Memory B cell (primary cell): ENCODE measurements at places on chromosomes 7 and 10.

- no peak for DNase-seq
These were observed 7.7 kb downstream of the CASP2 start for GRCh38 chr7:143295870-143296269.

GRCh38 chr10:76236356-76236755, 804.9 kb downstream of the LRMDA start:
- no peak for DNase-seq

GRCh38 chr7:154287356-154287755, 235.2 kb downstream of the DPP6 start:
- no peak for DNase-seq

DNA sequence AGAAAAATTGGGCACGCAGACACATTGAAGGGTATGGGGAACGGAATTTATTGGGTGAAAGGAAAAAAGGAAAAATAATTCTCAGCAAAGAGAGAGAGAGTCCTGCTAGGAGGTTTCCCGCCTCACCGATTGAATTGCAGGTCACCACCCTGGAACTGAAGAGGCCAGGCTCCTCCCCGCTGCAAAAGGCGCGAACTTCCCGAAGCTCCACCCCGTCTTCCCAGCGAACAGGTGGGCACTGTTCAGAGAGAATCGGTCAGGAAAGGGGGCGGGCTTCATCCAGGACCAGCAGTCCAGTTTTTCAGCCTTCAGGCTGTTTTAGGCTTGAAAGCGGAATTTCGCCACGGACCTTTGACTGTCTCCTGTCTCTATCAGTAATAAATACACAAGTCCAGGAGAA, 27.3 kb upstream of the CADPS2 start:
- DNase-seq, result no peak

- no peak for DNase-seq
These were observed 222.0 kb downstream of the LRRN3 start for GRCh38 chr7:111312966-111313365.

DNA sequence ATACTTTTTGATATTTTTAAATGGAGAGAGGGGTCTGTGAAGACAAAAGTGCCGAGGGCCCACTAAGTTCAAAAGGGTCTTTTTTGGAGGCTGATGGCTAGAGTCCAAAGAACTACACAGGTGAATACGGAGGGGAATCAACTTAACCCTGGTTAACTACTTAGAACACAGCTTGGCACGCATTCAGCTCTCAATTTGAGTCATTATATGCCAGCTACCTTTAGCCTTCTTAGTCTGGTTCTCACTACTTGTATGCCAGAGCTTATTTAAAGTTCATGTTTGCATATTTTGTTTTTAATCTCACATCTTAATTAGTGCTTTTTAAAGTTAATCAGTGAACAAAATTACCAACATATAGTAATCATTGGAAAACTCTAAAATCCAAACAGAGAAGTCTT, 80.8 kb downstream of the VWDE start:
- DNase-seq, result no peak

- no peak for DNase-seq
These were observed 661.2 kb upstream of the GALNT17 start for GRCh38 chr7:70470746-70471145.

DNA sequence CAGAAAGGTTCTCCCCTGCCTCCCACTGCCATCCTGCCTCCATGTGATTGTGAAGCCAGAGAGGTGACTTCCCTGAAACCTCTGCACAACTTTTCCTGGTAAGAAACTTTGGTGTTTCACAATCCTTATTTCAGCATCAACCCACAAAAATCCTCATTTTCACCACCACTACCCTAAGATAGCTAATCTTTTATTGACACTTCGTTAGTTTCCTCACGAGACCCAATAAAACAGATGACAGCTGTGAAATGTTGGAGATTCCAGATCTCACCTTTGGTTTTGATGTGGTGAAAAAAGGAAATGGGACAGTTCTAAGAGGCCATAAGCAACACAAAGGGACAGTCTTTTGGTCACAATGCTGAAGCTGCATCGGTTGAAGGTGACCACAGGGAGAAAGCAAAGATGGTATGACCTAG, 59.9 kb upstream of the TM9SF3 start:
- DNase-seq, result no peak

- DNase-seq, result no peak
These were observed 13.7 kb downstream of the ZMIZ2 start for GRCh38 chr7:44762300-44762699.

DNA sequence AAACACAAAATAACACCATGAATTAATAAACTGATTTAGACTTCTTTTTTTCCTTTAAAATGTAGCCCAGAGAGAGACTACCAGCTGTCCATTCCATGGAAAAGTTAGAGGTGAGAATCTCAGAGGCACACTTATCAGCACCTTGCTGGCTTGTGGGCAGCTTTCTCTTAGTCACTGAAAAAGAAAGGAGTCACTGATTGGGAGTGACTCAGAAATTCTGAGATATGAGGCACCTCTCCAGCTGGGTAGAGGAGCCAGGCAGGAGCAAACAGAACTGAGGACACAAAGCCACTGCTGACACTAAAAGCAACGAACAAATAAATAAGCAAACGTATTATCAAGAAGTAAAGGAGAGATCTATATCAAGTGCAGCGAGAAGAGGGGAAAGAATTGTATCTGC, 310.6 kb downstream of the PARD3 start:
- DNase-seq, result no peak

GRCh38 chr10:64283621-64284020, 762.4 kb downstream of the REEP3 start:
- DNase-seq, result no peak

- DNase-seq, result no peak
These were observed 263.4 kb downstream of the INHBA start for GRCh38 chr7:41439515-41439879.

GRCh38 chr7:38274486-38274885, 1.1 kb upstream of the TARP start:
- DNase-seq, result no peak

- DNase-seq, result no peak
These were observed 6.1 kb upstream of the ANKRD2 start for GRCh38 chr10:97566336-97566996.

GRCh38 chr7:55278321-55278720, 86.8 kb upstream of the LANCL2 start:
- DNase-seq, result no peak

DNA sequence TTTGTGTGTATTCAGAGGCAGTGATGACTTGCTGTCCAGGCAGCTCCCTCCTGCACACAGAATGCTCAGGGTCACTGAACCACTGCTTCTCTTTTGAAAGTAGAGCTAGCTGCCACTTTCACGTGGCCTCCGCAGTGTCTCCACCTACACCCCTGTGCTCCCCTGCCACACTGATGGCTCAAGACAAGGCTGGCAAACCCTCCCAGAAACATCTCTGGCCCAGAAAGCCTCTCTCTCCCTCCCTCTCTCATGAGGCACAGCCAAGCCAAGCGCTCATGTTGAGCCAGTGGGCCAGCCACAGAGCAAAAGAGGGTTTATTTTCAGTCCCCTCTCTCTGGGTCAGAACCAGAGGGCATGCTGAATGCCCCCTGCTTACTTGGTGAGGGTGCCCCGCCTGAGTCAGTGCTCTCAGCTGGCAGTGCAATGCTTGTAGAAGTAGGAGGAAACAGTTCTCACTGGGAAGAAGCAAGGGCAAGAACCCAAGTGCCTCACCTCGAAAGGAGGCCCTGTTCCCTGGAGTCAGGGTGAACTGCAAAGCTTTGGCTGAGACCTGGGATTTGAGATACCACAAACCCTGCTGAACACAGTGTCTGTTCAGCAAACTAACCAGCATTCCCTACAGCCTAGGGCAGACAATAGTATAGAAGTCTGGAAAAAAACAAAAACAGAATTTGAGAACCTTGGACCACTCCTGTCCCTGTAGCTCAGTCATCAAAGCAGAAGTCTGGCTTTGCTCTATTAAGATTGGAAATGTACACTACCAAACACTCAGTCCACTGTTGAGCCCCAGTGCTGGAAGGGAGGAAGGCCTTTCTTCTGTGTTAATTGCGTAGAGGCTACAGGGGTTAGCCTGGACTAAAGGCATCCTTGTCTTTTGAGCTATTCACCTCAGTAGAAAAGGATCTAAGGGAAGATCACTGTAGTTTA, 15.8 kb downstream of the SCD start:
- no peak for DNase-seq

DNA sequence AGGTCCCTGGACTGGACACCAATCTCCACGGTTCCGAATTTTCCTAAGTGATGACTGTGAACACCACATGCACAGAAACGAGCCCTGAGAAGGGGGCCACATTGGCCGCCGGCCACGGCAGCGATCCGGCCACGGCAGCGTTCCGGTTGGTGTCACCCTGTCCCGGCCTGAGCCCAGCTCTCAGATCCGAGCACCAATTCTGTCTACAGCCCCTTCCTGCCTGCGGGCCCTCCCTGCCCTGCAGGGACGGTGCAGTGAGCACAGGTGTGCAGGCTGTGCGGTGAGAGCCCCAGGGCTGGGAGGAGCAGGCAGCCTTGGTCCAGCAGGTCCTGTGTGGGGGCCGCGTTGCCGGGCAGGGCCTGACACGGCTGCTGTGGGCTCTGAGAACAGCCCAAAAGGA, 29.7 kb upstream of the GPR146 start:
- DNase-seq, result no peak

- DNase-seq, result no peak
These were observed 25.4 kb downstream of the CALML3 start for GRCh38 chr10:5550250-5550545.

DNA sequence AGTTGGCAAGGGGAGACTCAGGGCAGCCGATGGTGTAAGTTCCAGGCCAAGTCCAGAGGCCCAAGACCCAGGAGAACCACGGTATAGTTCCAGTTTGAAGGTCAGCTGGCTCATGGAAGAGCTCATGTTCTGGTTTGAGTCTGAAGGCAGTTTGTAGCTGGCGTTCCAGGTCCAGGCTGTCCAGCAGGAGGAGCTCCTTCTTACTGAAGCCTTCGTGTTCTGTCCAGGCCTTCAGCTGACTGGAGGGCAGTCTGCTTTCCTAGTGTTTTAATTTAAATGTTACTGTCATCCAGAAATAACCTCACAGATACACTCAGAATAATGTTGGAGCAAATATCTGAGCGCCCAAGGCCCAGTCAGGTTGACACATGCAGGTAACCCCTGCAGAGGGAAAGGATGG, 4.2 kb downstream of the SUN1 start:
- no peak for DNase-seq

GRCh38 chr7:47458057-47458456, 123.9 kb downstream of the TNS3 start:
- no peak for DNase-seq

DNA sequence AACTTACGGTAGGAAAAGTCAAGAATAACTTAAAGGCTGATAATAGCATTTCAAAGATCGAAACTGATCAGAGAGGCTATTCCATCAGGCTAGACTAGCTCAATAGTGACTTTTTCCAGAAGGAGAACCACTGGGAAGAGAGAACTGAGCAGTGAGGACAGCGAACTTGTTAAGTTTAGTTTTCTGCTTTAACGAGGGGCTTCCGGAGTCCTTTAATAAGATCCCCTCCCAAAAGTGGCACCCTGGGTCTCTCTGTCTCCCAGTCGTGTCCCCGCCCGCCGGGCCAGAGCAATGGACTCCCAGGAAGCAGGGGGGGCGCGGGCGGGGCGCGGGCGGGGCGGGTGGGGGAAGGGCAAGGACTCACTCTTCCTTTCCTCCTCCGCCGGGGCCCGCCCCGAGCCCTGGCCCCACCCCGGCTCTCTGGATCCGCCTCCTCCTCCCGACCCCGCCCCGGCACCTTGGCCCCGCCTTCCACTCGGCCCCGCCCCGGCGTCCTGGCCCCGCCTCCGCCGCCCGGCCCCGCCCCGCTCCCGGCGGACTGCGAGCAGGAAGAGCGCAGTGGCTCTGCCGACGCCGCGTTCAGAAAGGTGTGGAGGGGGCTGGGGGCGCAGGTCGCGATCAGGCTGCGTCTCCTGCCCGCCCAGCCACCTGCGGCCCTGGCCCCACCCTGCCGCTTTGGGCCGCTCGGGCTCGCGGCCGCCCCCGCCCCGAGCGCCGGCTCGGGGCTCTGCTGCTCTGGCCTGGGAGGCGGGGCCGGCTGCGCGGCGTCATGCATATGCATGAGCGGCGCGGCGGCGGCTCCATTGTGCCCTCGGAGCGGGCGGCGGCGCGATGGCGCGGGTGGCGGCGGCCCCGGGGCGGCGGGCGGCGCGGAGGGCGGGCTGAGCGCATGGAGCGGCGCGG, at the start of gene ZMIZ2:
TSS of gene ZMIZ2 (plus strand) at position 803 of the 903 bp plus-strand sequence. CDS start 7,403 bp downstream, outside the sequence.
- DNase-seq, result peak; percentile 99

- DNase-seq, result no peak
These were observed 179.7 kb downstream of the XPNPEP1 start for GRCh38 chr10:109743574-109743973.

DNA sequence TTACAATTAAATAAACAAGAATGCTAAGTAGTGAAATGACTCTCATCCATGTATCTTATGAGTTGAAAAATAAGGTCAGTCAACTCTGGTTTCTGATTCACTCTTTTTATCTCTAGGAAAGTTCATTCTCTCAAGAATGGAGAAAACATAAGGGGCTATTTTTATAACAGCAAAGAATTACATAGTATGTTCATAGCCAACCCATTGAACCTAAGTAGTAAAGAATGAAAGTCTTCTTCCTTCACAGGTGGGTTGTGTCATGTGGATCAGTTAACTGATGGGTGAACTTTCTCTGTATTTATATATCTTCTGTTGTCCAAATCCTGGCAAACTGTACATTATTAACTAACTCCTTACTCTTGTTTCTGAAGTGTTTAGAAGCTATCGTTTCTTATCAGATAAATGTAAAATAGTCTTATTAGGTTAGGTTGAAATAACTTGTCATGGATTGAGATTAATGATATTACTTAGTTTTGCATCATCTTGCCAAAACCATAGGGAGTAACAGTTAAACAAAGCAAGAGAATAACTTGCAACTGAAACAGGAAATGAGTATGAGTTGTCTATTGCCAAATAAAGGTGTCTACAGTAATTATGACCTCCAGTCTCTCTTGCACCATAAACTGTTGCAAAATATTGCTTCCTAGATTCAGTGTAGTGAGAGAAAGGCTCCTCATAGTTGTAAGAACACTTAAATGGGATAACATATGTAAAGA, 86.8 kb downstream of the ANKRD7 start:
- no peak for DNase-seq

DNA sequence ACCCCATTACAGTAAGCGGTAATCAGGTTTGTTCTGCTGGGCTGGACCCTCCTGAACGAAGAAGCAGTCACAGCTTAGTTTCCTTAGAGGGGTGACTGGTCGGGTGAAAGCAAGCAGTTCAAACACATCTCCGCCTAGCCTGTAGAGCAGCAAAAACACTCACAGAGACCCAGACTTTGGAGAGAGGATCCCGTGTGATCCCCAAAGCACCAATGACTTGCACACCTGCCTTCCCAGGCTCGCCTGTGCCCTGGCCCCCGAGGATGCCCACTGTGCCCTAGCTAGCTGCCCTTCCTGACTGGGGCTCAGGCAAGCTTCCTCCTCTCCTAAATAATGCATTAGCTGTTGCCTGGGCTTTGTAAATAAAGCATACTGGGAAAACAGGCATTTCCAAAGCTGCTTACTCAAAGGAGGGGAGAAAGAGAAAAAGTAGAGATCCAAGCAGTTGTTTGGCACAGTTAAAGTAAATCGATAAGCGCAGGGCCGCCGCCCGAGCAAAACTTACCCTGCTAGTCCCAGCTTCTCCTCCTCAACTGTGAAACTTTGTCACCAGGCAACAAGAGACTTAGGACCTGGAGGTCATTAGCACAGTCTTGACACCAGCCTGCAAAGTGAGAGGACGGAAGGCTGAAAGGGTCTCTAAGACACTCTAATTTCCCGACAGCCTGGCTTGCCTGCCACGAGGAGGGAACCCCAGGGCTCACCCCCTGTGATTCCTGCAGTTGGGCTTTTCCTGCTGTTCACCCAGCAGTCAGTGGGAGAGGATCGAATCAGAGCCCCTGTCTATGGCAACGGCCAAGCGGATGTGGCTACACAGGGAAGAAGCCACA, 4.8 kb downstream of the LRRC18 start:
- DNase-seq, result no peak
